ENCODE measurements at places on chromosomes 2 and 18.
A peak's percentile ranks its signal among the peaks of the same experiment; 100 is the strongest.

- DNase-seq = no peak
These were observed 11.9 kb downstream of the ZNF407 start for GRCh38 chr18:74609535-74609934.

GRCh38 chr2:190707726-190708125, 58.8 kb downstream of the NAB1 start:
- no peak for DNase-seq

DNA sequence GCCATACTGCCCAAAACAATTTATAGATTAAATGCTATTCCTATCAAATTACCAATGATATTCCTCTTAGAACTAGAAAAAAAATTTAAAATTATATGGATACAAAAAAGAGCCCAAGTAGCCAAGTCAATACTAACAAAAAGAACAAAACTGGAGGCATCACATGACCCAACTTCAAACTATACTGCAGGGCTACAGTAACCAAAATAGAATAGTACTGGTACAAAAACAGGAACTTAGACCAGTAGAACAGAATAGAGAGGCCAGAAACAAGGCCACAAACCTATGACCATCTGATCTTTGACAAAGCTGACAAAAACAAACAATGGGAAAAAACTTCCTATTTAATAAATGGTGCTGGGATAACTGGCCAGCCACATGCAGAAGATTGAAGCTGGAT, 86.1 kb upstream of the KYNU start:
- no peak for DNase-seq

GRCh38 chr18:7735196-7735595, 168.1 kb downstream of the PTPRM start:
- DNase-seq = no peak

- DNase-seq = no peak
These were observed 122.5 kb downstream of the FOXI3 start for GRCh38 chr2:88329815-88330603.

DNA sequence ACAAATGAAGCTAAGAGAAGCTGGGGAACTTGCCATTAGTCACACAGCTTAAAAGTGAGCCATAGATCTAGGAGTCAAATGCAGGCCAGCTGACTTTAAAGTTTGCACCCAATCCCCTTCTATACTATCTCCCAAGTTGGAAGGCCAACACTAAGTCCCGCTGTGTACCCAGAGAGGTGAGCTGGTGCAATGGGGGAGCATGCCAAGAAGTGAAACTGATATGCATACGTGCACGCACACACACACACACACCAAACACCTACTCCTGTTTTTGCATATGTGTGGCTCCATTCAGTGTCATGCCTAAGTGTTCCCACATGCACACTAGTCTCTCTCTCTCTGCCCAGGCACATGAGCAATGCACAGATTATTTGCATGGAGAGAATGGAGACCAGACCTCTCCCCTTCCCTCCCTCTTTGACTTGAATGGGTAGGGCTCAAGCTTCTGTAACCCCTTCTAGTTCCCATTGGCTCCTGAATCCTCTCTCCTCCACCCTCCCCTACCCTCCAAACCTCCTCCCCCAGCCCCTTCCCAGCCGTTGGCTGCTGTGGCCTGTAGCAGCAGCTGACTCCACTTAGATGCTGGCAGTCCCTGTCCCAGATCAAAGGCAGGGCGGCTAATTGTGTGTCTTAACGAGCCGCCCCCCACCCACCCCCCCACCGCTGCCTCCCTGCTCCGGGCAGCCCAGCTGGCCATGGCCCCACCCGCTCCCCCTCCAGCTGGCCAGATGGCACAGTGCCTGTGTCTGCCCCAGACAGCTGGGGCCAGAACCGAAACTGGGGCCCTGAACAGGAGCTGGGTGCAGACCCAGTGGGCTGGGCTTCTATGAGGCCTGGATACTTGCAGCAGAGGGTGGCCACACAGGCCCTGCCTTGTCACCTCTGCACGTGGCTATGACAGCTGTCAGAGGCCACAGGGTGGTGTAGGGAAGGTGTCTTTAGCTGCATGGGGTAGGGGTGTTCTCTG, 5.6 kb downstream of the WNT10A start:
- DNase-seq = no peak

DNA sequence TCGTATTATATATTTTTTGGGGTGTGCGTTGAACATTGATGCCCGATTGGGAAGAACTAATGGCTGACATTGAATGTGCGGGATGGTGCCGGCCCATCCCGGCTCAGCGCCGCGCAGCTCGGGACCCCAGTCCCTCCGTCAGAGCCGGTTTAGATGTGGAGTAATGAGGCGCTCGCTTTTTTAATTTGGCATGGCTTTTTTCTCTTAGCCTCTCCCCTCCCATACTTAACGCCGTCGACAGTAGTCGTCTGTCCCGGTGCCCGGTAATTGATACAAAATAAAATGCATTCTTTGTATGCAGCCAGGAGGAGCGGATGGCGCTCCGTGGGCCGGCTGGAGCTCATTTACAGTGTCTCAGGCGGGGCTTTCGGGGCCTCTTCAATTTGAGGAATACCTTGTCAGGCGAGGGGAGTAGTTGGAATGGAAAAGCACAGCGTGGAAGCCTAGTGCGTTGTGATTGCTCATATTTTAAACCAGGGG, 209.2 kb downstream of the GBX2 start:
- DNase-seq = no peak

GRCh38 chr2:104685591-104685990, 168.3 kb upstream of the POU3F3 start:
- DNase-seq = no peak

GRCh38 chr2:110742412-110742811, 10.0 kb downstream of the ACOXL start:
- DNase-seq = no peak

GRCh38 chr2:54279385-54279784, 23.4 kb upstream of the TSPYL6 start:
- no peak for DNase-seq

DNA sequence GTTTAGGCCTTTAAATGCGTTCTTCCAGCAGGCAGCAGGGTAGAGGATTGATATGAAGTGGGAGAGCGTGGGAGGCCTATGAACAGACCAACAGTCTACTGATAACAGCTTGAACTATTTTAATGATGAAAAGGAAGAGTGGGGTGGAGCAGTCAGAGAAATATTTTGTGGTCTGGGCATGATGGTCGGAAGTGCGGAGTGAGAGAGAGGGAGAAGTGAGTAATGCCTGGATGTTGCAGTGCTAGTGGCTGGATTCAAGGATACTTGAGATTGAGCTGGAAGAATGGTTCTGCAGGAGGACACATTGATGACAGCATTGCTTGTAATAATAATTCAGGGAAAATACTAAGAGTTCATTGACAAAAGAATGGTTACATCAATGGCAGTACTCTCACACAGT, 151.0 kb upstream of the DAPL1 start:
- no peak for DNase-seq

- no peak for DNase-seq
These were observed 58.4 kb upstream of the RTN4 start for GRCh38 chr2:55108456-55109160.

DNA sequence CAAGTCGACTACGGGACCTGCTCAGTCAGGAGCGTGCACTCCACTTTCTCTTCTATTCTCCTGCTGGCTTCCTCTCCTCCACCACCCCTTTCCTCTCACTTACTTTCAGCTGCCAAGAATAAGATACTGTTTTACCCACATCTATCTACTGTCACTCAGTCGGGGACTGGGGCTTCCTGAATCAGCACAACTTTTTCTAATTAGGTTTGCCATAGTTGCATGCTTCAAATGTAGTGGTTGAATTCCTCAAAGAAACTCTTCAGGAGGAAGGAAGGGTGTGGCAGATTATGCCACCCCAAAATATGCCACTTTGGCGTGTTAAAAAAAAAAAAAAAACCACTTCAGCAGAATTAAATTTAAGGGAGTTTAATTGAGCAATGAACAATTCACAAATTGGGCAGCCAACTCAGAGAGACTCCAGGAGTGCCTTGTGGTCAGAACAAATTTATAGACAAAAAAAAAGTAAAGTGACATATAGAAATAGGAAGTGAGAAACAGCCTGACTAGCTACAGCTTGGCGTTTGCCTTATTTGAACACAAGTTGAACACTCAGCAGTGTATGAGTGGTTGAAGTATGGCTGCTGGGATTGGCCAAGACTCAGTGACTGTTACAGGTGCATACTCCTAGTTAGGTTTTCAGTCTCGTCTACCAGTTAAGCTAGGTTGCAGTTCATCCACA, 32.5 kb upstream of the RMDN2 start:
- DNase-seq = no peak

GRCh38 chr2:144650907-144651306, 131.0 kb upstream of the ZEB2 start:
- DNase-seq = no peak

DNA sequence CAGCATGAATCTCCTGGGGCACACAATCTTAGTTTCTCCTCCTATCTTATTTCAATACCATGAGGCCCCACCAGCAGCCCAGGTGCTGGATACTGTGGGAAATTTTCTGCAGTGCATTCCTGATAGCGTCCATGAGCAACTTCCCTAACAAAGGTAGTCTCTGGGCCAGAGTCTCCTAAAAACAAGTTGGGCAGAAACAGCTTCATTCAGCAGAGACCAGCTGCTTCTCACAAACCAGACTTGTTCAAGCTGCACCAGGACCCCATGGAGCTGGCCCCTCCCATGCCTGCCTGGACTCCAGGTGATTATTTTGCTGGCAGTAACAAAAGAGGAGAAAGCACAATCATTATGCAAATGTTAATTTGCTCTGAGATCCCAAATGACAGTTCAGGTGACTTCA, 31.4 kb downstream of the MYO5B start:
- no peak for DNase-seq

DNA sequence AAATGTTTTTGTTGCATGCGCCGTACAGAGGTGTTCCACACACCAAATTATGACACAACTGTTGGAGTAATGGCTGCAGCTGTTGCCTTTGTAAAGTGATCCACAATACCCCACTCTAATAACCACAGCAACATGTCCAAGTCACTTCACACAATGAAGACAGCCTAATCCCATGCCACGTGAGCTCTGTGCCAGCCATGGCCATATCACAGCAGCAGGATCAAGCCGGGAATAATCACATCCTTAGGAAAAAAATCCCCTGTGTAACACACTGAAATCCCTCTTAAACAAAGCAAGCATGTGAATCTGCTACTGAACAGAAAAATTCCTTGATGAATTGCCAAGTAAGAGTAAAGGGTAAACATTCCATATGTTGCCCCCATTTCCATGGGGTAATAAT, 179.5 kb upstream of the PARD3B start:
- no peak for DNase-seq

DNA sequence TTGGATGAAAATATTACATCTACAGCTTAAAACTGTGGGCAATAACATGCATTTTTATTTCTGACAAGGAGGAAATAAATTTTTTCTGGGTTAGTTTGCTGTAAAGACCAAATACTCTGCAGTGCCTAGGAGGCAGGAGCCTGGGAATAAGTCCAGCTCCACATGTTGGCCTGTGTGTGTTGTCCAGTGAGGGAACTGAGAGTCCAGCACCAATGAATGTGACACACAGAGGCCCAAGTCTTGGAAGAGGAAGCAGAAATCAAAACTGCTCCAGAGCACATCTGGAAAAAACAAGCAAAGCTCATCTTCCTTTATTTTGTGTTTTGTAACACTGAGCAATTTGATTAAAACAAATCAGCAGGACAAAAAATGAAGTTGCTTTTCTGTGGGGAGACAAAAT, 63.1 kb upstream of the KLHL14 start:
- DNase-seq = no peak

DNA sequence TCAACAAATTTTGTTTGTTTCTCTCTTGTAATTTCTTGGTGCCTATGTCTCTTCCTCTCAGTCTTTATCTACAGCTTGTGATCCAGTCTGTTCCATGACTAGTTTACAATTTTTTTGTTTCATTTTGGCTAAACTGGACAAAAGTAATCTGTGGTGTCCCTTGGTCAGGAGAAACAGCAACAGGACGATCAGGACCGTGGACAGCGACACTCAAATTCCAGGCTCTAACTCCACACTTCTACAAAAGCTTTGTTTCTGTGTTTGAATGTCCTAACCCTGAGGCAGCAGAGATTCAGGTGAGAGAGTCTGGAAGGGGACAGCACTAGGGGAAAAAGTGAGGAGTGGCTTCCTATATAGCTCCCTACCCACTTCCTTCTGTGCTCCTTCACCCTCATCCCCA, 593.3 kb upstream of the FANCL start:
- DNase-seq = no peak

DNA sequence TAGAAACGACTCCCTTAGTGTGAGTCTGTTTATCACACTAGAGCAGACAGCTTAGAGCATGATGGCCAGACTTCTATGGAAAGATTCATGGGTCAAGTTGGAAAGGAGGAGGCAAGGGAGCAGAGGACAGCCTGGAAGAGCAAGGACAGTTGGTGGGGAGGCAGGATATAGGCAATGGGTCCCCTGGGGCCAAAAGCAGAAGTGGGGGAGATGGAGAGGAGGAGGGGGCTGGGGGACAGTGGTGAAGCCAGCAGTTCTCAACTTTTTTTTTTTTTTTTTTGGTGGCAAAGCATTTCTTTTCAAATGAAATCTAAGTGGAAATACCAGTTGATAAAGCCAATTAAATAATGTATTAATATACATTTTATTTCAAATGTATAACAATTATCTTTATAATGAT, 197.9 kb downstream of the HRH4 start:
- DNase-seq = no peak

DNA sequence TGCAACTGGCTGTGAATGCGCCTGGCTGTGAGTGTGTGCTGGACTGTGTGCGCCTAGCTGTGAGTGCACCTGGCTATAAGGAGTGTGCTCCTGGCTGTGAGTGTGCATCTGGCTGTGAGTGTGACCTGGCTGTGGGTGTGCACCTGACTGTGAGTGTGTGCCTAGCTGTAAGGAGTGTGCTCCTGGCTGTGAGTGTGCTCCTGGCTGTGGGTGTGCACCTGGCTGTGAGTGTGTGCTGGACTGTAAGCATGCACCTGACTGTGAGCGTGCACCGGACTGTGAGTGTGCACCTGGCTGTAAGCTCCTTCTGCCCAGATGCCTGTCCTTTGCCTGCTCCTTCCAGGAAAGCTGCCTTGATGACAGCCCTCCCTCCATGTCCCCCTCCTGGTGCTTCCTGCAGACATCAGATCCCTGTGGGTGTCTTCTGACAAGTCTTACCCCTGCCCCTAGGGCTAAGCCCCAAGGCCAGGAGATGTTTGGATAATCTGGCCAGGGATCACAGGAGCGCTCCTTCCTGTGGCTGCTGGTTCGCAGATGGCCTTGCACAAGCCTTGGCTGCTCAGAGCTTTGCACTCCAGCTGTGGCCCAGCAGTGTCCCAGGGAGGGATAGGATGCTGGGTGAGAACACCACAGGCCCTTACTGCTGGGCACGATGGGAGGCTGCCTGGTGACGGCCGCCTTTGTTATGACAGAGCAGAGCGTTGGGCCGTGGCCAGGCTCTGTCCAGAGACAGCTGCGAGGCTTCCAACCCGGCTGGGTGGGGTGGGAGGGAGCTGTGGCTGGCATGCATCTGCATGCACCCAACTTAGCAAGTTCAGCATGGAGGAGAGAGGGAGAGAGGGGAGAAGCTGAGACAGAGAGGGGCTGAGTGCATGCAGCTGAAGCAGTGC, 89.9 kb downstream of the GLI2 start:
- DNase-seq = peak; percentile 84

- DNase-seq = no peak
These were observed 23.2 kb upstream of the ACVR1 start for GRCh38 chr2:157899125-157899839.
